Muscle of leg (tissue), 16 donors: ENCODE measurements at places on chromosomes 3 and 15. TPM values are rescaled to one million over a fixed set of nuclear protein-coding genes. Genes with fewer than 3 reads are reported as not detected.

Gene MAP6D1
- total RNA-seq: 31.3 TPM

Gene PP2D1
- total RNA-seq: not detected

Gene NANOGP8
- total RNA-seq: 0.27 TPM

- no peak overlapping the region for H3K27ac ChIP-seq
- H3K4me1 ChIP-seq: peaks cover 10% of the 10 kb centered on the region
- peaks cover 3% of the 10 kb centered on the region for H3K27me3 ChIP-seq
- peak; percentile 20 for DNase-seq
- no peaks in the 10 kb centered on the region for H3K36me3 ChIP-seq
These were observed 159.3 kb upstream of the C2CD4B start for GRCh38 chr15:62324382-62324781.

Gene SLC9A9
- total RNA-seq: 18.3 TPM

- H3K27me3 ChIP-seq: no peaks in the 10 kb centered on the region
- DNase-seq: peak; percentile 76
- H3K36me3 ChIP-seq: no peaks in the 10 kb centered on the region
- peak overlapping the region; percentile 11 for H3K4me3 ChIP-seq
- peaks cover 27% of the 10 kb centered on the region for H3K4me1 ChIP-seq
These were observed 126.5 kb downstream of the FMN1 start for GRCh38 chr15:33068007-33068481.

DNA sequence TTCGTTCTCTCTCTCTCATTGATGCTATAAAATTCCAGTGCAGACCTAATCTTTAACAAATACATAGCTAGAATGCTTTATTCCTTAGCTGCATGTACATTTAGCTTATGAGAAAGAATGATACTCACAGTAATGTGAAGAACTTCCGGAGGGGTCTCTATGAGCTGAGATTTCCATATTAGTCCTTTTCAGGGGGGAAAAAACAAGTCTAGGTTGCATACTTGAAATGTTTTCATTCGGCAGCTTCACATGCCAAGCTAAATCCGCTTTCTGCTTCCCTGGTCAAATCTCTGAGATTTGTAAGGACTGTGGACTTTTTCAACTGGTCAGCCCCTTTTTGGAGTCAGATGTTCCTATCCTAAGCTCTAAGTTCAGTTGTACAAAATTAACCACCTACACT lies 111.5 kb upstream of the COL8A1 start:
- H3K27ac ChIP-seq: no peak overlapping the region
- no peaks in the 10 kb centered on the region for H3K36me3 ChIP-seq
- no peaks in the 10 kb centered on the region for H3K27me3 ChIP-seq
- no peak for DNase-seq
- H3K4me1 ChIP-seq: no peaks in the 10 kb centered on the region
- H3K4me3 ChIP-seq: no peak overlapping the region

DNA sequence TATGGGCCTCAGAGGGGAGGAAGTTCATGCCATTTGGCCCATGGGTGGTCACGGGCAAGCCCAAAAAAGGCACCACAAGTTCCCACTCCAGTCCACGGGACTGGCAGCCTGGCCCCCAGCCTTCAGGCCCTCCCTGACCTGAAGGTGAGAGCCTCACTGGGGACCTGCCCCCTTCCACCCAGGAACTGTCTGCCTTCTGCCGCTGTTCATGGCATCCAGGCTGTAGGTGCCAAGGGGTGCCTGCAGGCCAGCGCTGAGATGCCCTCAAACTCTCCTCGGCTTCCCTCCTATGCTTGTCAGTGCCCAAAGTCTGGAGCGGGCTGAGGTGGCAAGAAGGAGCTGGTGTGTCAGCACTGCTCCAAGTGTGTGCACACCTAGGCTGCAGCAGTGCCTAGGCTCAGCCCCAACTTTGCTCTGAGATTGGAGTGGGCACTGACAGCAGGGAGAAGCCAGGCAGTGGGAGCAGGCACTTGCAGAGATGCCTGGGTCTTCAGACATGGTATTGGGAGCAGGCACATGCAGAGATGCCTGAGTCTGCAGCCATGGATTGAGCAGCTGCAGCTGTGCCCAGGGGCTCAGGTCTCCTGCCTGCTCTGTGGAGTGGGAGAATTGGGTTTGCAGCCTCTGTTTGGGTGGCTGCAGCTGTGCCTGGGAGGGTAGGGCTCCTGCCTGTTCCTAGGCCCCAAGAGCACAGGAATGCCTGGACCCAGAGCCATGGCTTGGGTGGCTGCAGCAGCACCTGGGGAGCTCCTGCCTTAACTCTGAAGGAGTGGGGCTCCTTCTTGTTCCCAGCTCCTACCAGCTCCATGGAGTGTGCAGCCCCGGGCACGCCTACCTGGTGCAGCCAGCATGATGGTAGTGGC lies 44.0 kb upstream of the PRR23C start:
- no peak overlapping the region for H3K27ac ChIP-seq
- H3K4me1 ChIP-seq: no peaks in the 10 kb centered on the region

DNA sequence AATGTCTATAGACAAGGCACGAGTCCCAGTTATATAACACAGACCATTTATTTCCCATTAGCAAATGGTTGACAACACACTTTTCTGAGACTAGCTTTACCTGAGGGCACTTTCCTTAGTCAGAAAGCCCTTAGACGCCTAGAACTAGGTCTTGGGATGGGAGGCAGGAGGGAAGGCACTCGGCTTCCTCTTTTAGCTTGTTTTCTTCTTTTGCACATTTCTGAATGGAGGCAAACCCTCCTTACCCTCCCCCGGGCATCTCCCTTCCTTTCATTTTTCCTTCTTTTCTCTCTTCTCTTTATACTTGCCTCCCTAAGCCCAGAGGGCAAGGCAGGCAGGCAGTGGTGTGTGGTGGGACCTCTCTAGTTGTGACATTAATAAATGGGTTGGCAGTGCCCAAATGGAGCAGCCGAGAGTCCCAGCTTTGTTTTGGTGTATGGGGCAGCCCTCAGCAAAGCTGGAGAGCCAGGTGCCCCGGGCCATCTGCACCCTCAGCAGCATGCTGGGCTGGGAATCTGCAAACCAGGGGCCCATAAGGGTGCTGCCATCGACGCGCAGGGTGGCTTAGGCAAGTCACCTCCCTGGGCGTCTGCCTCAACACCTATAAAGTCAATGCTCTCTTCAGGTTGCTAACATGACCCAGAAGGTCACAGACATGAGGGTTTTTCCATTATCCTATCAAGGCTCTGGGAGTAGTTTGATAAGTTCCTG lies 21.1 kb upstream of the BCL2L10 start:
- no peaks in the 10 kb centered on the region for H3K27me3 ChIP-seq
- peaks cover 5% of the 10 kb centered on the region for H3K36me3 ChIP-seq
- DNase-seq: no peak
- H3K4me1 ChIP-seq: peaks cover 16% of the 10 kb centered on the region
- H3K27ac ChIP-seq: no peak overlapping the region
- no peak overlapping the region for H3K4me3 ChIP-seq

DNA sequence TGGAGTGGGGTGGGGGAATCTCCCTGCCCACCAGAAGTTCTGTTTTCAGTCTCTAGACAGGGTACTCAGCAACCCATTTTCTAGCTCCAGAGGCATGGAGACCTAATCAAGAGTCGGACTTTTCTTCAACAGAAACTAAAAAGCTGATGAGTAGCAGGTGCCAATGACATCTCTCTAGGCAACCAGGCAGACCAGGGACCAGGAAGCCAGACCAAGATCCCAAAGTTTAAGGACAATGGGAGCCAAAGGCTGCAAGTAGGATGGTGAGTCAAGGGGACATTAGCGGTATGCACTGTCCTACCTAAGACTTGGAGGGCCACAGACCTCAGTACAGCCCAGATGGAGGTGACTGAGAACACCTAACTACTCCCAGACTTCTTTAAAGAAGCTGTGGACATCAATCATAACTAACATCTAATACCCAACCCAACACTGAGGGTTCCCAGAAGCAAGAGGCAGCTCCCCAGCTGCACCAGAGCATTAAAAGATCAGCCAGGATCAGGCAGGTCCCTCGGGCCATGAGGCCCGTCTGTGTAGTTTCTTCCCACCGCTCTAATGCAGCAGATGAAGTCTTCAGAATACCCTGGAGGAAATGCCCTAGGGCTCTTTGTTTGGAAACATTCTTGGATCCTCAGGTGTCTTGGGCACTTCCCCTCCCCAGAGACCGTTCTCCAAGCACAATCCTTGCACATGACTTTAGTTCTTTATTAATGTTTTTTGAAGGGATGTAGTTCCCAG lies 979 bp downstream of the CCDC71 start:
- H3K4me1 ChIP-seq: peaks cover 16% of the 10 kb centered on the region
- no peaks in the 10 kb centered on the region for H3K27me3 ChIP-seq
- no peak for DNase-seq
- H3K36me3 ChIP-seq: peaks cover 27% of the 10 kb centered on the region

DNA sequence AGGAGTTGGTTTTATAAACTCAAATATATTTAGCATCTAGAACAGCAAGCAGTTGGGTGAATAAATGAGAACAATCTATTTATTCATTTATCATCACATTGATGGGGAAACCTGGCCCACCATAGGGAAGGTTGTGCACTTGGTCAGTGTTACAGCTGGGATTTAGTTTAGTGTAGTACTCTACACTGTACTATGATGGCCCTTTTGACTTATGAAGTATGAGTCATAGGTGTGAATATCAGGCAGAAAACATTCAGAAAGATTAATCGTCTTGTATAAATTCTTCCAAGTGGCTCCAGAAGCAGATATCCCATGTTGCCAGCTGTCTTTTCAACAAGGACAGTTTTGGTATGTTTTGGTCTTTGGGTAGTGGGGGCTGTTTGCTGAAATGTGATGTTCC lies 38.0 kb downstream of the BBS4 start:
- no peak overlapping the region for H3K4me3 ChIP-seq
- no peaks in the 10 kb centered on the region for H3K27me3 ChIP-seq
- H3K4me1 ChIP-seq: no peaks in the 10 kb centered on the region

- H3K4me3 ChIP-seq: no peak overlapping the region
- H3K4me1 ChIP-seq: peaks cover 5% of the 10 kb centered on the region
These were observed 52.2 kb upstream of the POLR2M start for GRCh38 chr15:57654153-57654852.

GRCh38 chr15:57927091-57927631 lies 138.3 kb downstream of the ALDH1A2 start:
- peaks cover 5% of the 10 kb centered on the region for H3K27me3 ChIP-seq
- H3K27ac ChIP-seq: no peak overlapping the region
- no peaks in the 10 kb centered on the region for H3K36me3 ChIP-seq

DNA sequence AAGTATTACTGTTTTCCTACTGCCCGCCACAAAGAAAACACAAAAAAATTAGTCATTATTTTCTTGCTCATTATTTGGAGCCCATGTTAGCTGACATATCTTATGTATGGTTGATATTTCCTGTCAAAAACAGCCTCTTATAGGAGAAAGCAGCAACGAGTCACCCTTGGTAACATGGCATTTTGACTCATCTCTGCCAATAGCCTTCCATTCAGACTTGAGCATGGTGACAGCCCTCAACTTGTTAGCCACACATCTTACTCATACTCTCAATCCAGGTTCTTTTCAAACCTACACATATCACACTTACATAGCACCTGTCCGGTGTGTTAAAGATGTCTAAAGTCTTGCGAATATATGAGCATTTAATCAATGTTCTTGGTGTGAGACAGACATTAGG lies 109.4 kb upstream of the SAMMSON start:
- no peak overlapping the region for H3K27ac ChIP-seq
- no peaks in the 10 kb centered on the region for H3K36me3 ChIP-seq
- H3K27me3 ChIP-seq: no peaks in the 10 kb centered on the region
- DNase-seq: no peak

GRCh38 chr3:12663401-12663935 lies 449 bp downstream of the RAF1 start:
- H3K4me3 ChIP-seq: peak overlapping the region; percentile 99
- peak overlapping the region; percentile 100 for H3K27ac ChIP-seq

- no peak overlapping the region for H3K4me3 ChIP-seq
- peaks cover 2% of the 10 kb centered on the region for H3K27me3 ChIP-seq
- no peaks in the 10 kb centered on the region for H3K36me3 ChIP-seq
- DNase-seq: no peak
These were observed 72.4 kb upstream of the FOXB1 start for GRCh38 chr15:59931646-59932261.

DNA sequence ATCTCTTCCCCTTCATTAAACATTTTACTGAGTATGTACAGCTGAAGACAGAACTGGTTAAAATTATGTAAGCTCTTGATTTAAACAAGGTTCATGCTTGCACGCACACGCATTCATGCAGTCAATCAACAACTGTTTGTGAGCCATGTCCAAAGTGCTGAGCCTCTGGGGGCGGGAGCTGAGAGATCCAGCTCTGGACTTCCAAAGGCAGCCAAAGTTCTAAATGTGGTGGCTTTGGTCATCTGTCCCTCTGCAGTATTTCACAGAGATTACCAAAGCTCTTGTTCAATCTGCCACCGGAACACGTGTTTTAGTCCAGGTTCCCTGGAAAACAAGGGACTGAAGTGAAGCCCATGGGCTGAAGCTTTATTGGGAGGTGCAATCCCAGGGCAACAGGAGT lies 52.4 kb upstream of the SNRPA1 start:
- no peak overlapping the region for H3K27ac ChIP-seq
- peaks cover 21% of the 10 kb centered on the region for H3K4me1 ChIP-seq
- no peaks in the 10 kb centered on the region for H3K36me3 ChIP-seq
- DNase-seq: no peak

DNA sequence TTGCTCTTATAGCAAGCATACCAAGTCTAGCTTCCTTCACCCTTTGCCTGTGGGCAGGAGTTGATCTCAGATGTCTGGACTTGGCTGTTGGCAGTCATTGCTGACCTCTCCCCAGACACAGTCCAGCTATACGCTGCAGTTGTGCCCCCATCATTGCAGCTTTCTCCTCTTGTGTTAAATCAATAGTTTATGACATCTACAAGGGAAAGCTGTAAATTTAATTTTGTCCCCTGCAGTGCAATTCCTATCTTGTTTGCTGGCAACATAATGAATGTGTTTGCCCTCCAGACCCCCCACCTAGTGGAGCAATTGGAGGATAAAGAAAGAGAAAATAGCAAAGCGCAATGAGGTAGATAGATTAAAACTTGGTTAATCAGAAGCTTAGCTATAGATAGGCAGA lies 280.2 kb downstream of the LSAMP start:
- H3K27me3 ChIP-seq: no peaks in the 10 kb centered on the region
- no peaks in the 10 kb centered on the region for H3K36me3 ChIP-seq
- H3K4me3 ChIP-seq: no peak overlapping the region
- no peaks in the 10 kb centered on the region for H3K4me1 ChIP-seq
- DNase-seq: no peak

DNA sequence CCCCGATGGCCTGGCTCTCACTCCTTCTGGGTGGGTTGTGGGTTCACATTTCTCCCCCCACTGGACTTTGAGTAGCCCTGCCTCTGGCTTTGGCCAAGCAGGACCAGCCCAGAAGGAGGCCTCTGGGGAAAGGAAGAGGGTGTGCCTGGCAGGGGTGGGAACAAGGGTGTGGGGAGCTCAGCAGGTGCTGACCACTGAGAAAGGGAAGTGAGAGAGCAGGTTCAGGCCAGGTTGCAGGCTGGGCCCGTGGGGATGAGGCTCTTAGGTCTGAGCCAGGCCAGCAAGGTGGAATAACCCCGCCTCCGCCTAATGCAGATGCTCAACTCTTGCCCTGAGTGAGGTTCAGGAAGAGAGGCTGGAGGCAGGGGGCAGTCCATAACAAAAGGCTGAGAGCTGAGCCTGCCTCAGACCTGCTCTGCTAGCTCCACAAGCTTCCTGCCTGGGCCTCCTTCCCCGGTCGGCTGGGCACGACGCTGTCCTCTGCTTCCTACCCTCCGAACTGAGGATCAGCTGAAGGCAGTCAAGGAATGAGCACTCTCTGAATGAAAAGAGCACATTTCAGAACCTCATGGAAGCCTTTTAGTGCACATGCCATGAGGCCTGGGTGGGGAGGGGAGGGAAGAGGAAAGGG lies 82.7 kb downstream of the TLE3 start:
- no peak overlapping the region for H3K27ac ChIP-seq
- H3K4me1 ChIP-seq: no peaks in the 10 kb centered on the region
- H3K4me3 ChIP-seq: no peak overlapping the region
- peaks cover 49% of the 10 kb centered on the region for H3K27me3 ChIP-seq
- no peaks in the 10 kb centered on the region for H3K36me3 ChIP-seq
